ENCODE measurements at places on chromosomes 16 and 17.

- no peak for DNase-seq
Measured at GRCh38 chr17:28935744-28936460, 15.4 kb downstream of the PHF12 start.

DNA sequence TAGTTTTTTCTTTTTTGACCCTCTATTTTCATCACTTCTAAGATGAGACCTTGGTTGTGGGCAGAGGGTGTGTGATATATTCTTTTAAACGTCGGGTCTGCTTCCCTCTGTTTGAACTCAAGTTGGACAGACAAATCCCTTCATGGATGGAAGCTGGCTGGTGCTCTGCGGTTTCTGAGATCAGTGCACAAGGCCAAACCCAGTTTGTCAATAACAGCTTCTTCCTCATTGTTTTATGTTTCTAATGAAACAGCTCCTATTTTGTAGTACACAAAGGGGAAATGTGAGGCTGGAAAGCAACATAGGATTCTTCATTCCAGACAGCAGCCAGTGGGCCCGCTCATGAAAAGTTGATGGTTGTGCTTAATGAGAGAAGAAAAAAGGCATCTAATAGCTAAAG is 159.6 kb downstream of the PRKCA start:
- DNase-seq: no peak

DNA sequence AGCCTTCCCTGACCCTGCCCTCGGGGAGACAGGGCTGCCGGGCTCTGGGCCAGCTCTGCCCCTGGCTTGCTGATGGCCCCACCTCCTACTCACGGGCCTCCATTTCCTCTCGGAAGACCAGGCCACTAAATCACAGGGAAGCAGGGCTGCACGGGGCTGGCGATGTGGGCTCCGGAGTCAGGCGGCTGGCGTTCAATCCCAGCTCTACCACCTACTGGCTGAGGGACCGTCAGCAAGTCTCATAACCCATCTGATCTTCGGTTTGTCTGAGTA is 113.4 kb downstream of the AMFR start:
- no peak for DNase-seq

DNA sequence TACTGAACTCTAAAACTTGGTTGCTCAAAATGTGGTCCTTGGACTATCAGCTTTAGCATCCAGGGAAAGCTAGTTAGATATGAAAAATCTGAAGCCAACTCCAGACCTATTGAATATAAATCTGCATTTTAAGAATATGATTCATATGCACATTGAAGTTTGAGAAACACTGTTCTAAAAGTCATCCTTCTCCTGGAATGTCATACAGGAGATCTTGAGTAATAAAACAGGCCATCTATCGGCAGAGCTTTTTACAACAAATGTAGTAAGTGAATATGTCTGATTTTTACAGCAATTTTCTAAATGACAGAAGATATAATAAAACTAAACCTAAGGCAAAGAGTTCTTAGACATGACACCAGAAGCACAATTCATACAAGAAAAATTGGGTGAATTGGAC is 140.4 kb downstream of the PMP22 start:
- DNase-seq: no peak

Data from posterior cingulate gyrus (tissue), 11 donors.